NCI-H187 (cell line): ENCODE measurements at places on chromosomes 3 and 15.
A peak's percentile ranks its signal among the peaks of the same experiment; 100 is the strongest.

DNA sequence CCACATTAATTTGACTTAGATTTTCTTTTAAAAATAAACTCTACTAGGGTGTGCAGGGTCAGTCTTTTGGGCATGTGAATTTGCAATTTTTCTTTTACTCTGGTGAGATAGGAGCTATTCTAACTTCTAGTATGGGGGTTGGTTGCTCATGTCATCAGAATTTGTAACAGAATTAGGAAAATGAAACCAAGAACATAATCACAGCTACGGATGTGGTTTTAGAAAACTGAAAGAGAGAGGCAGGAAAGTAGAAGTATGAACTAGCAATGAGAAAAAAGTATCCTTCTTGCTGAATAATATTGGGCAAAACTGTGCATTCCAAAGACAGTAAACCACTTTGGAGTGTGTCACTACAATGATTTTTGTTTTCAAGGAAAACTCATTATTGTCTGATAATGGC lies 43.3 kb downstream of the ADPGK start:
- no peak for DNase-seq

DNA sequence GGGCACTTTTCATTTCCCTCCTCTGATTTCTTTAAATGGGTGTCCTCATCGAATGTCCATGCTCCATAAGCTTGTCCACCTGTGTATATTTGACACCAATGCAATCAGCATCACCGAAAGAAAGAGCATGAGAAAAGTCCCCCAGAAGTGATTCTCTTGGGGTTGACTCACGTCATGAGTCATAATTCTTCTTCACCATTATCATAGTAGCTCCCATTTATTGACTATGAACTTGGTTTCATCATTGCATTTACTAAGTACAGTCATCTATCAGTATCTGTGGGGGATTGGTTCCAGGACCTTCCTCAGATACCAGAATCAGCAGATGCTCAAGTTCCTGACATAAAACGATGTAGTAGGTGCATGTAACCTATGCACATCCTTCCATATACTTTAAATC lies 372.5 kb upstream of the CFAP20DC start:
- DNase-seq = no peak

GRCh38 chr3:135228201-135228600 lies 433.1 kb downstream of the EPHB1 start:
- no peak for DNase-seq

GRCh38 chr15:66095871-66096687 lies 157.5 kb downstream of the MEGF11 start:
- no peak for DNase-seq

GRCh38 chr3:59873576-59874230 lies 823.9 kb upstream of the CFAP20DC start:
- no peak for DNase-seq

GRCh38 chr3:51739110-51739509 lies 32.2 kb downstream of the GRM2 start:
- DNase-seq = no peak

GRCh38 chr3:65672871-65673815 lies 365.6 kb downstream of the MAGI1 start:
- DNase-seq = no peak

DNA sequence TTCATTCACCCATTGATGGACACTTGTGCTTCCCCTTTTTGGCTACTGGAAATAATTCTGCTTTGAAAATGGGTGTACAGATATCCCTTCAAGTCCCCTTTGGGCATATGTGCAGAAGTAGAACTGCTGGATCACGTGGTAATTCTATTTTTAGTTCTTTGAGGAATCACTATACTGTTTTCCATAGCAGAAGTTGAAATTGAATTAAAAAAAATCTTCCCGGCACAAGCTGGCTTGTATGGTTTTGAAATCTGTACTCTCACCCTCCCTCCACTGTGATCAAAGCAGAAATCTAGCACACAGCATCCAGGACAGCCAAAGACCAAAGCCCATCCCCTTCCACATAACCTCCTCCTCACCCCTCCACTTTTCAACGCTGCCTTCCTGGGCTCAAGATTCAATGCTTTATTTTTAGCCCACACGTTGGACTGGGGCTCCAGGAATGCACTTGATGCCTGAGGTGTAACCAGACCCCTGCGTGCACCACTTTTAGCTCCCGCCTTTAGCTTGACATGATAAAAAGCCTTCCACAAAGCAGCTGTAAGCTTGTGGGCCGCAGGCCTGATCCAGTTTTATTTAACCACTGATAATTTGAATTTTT lies 29.9 kb downstream of the TMEM40 start:
- no peak for DNase-seq

- no peak for DNase-seq
These were observed 377.1 kb upstream of the PROK2 start for GRCh38 chr3:72161881-72162595.

- peak; percentile 28 for DNase-seq
These were observed 230.0 kb downstream of the ERC2 start for GRCh38 chr3:56238299-56238698.

- DNase-seq = no peak
These were observed 385.8 kb downstream of the TBC1D5 start for GRCh38 chr3:17356585-17356984.

GRCh38 chr15:90097475-90097874 lies 4.8 kb downstream of the IDH2 start:
- DNase-seq = no peak

- DNase-seq = no peak
These were observed 28.8 kb downstream of the MTMR10 start for GRCh38 chr15:30962659-30963058.

- DNase-seq = no peak
These were observed 326.6 kb downstream of the ARPP21 start for GRCh38 chr3:35965908-35966307.

GRCh38 chr3:134373271-134374104 lies 759 bp downstream of the AMOTL2 start:
- DNase-seq = no peak

DNA sequence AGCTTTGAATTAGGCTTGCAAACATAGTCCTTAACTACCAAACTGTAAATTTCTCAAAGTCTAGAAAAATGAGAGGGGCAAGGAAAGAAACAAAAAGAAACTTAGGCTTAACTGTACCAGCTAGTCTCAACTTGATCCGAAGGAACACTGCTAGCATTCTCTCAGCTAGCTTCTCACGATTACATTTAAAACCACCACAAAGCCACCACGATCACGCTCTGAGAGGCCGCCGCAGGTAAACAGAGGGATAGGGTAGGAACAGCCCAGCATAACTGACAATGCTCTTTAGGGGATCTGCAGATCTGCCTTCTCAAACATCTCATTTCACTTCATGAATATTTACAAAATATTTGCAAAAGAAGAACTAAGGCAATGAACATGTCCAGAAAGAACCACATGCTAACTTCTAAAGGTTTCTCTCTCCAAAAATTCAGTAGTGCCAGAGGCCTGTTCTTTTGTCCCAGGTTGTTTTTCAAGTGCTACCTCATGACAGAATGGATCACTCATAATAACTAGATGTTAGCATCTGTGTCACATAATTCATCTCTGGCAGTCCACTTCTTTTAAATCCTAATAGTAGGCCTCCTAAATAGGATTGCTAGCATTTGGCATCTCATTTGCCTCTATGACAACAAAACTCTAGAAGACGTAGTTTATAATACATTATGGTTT lies 18.9 kb downstream of the VGLL4 start:
- no peak for DNase-seq

DNA sequence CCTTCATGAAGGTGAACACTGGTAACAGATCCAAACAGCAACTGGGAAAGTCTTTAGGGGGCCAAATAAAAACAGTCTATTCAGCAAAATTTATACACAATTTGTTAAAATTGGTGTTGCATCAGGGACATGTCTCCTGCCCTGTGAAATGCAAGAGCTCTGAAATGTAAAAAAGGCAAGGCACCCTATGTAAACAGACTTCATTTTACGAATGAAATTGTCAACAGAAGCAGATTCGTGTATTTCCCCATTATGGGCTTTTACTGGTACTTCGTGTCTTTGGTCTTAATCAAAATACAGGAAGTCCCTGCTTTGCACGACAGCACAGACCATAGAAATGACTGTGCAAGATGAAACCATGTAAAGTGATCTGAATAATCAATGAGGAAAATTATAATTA lies 127.3 kb upstream of the THBS1 start:
- DNase-seq = no peak

- DNase-seq = no peak
These were observed 13.5 kb downstream of the CCPG1 start for GRCh38 chr15:55394694-55395093.

DNA sequence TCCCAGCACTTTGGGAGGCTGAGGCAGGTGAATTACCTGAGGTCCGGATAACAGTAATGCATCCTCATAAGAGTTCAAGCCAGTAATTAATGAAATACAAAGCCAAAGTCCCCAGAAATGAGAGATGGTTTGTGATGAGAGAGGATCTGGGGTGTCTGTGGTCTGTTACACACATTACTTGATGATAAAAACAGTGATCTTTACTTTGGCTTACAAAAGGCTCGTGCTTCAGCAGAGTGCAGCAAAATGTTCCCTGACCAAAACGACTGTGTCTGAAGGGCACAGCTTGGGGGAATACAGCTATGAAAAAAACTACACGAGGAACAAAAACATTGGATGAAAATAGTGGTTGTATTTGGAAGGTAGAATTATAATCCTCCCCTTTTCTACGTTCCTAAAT lies 40.9 kb downstream of the CRTC3 start:
- no peak for DNase-seq

- DNase-seq = no peak
These were observed 40.9 kb downstream of the AKAP13 start for GRCh38 chr15:85421116-85421925.

- DNase-seq = no peak
These were observed 165.2 kb downstream of the ISL2 start for GRCh38 chr15:76501726-76502125.

DNA sequence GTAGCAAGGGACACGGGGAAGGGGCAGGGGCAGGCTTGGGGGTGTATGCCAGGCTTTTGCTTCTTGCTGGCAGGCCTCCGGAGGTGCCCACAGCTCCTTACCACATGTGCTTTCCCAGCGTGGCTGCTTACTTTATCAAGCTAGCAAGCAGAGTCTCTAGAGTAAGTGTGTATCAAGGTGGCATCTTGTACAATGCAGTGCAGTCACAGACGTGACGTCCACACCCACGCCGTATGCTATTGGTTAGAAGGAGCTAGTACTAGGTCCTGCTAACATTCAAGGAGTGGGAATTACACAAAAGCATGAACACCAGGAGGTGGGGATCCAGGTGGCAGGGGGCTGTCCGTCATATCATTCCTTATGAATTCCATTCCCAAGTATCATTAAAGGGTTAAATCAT lies 15.3 kb upstream of the AGBL1 start:
- no peak for DNase-seq
